ENCODE measurements at places on chromosomes 12 and 14.

DNA sequence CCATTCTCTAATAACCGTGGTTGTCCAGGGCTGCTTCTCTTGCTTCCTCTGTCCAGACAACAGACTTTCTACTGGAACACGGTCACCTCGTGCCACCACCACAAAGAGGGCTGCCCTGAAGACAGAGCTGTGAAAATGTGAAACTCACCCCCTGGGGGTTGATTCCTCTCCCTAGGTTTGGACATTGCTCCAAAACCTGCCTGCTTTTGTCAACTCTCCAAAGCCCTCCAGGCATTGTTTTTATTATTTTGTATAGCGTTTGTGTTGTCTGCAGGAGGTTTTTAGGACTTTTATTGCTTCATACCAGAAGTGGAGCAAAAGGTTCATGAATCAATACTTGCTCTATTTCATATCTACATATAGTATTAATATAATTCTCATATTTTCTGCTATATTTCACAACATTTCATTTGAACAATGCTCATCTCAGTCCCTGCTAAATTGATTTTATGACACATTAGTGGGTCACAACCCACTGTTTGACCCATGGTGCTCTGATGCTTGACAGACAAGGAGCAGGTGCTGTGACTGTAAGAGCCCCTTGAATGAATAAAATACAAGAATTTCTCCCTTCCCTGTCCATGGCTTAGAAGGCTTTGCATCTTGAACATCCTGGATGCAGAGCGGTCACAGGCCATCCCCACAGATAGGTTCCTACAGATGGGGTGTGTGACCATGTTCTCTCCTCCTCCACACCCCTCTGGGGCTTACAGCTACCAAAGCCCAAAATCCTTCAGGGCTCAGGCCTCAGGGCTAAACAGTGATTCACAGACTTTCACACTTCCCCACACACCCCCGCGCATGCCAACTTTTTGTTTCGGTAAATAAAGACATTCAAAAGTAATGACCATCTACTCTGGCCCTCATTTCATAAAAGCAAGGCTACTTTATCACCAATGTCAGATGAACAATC is 20.6 kb upstream of the EML1 start:
- no peak for DNase-seq

DNA sequence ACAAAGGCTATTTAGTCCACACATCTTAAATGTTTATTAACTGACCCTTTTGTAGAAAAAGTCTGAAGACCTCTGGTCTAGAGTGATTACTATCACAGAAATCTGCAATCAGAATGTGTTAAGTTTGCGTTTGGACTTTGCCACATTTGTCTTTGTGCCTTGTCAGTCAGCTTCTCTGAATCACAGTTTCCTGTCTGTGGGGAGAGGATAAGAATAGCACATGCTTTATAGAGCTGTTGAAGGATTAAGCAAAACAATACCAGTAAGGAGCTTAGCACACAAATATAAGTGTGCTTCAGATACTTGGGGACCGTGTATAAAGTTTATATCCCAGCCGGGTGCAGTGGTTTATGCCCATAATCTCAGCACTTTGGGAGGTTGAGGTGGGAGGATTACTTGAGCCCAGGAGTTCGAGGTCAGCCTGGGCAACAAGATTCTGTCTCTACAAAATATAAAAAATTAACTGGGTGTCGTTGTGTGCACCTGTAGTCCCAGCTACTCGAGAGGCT is 63.0 kb upstream of the BTG1 start:
- DNase-seq: no peak

- no peak for DNase-seq
Measured at GRCh38 chr12:88325816-88326189, 183.7 kb downstream of the TMTC3 start.

DNA sequence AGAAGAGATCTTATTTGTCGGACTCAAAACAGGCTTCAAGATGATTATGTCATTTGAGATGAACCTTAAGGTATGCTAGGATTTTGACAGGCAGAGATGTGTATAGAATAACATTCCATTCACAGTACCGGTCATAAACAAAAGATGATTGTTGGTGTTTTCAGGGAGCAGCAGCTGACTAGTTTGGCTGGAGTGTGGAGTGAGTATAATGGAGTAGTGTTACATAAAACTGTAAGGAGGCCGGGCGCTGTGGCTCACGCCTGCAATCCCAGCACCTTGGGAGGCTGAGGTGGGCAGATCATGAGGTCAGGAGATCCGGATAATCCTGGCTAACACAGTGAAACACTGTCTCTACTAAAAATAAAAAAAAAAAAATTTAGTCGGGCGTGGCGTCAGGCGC is 23.9 kb downstream of the SERPINA10 start:
- DNase-seq: no peak

GRCh38 chr12:5455045-5455444 is 23.1 kb downstream of the NTF3 start:
- DNase-seq: no peak

All from activated T-helper 1 cell treated with anti-CD3 and anti-CD28 coated beads, Interleukin-2, amount 50 U/mL, for 16 hours (primary cell).